Stimulated activated CD8-positive, alpha-beta memory T cell treated with anti-CD3 and anti-CD28 coated beads, Interleukin-2, amount 100 ng/mL, for 1 hour (primary cell): ENCODE measurements at places on chromosomes 12 and 14.

- no peak for DNase-seq
Measured at GRCh38 chr12:103327676-103328075, 168.1 kb downstream of the C12orf42 start.

DNA sequence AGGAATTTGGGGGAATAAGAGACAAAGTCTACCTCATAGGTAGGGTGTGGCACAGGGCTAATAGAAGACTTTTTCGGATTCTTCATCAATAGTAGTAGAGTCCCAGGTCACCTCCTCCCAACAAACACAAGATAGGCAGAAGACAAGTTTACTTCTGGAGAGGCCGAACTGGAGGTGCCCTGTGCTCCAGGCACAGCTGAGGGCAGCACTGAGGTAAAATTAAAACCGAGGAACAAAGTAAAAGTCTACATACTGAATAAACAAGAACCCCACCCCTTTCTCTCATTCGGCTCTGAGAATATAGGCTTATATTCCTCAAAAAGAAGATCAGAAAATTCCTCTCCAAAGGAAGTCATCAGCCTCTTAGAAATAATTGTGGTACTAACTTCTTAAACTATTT is 161.5 kb downstream of the SEC23A start:
- no peak for DNase-seq

- no peak for DNase-seq
Measured at GRCh38 chr12:76449993-76450392, 101.8 kb upstream of the BBS10 start.

DNA sequence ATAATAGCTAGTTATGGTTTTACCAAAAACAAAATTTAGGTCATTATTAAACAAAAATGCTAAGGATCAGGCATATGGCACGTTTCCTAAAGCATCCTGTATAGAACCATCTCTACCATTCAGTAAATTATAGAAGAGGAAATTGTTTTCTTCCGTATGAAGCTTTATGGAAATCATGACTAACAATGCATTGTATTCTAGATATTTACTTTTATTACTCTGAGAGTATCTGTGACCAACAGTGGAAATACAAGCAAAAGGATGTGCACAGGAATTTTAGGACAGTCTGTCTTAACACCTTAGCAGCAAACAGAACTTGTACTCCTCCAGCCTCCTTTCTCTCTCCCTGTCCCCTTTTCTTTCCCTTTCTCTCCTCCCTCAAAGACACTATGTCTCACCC is 7.1 kb downstream of the DENND5B start:
- no peak for DNase-seq

- DNase-seq = no peak
Measured at GRCh38 chr12:51687614-51688013, 96.6 kb downstream of the SCN8A start.

DNA sequence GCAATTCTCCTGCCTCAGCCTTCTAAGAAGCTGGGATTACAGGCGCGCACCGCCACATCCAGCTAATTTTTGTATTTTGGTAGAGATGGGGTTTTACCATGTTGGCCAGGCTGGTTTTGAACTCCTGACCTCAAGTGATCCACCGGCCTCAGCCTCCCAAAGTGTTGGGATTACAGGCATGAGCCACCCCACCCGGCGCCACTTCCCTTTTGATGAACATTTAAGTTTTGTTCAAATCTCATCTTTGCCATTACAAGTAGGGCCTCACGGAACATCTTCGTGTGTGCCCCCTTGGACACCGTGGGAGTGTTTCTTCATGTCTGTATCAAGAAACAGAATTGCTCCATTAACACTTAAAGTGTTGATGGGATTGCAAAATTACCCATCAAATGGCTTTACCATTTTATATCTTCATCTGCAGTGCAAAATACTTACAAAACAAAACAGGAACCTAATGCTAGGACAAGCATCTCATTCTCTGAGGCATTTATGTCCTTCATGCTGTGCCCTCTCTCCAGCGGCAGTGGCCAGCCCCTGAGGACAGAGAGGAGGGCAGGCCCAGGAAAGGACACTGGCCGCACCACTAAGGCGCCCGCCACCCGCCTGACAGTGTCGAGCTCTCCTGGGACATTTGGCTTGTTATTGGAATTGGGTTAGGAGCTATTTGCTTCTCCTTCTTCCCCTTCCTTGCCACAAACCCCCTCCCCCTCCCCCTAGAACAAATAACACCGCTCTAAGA is 61.7 kb downstream of the RFX4 start:
- DNase-seq = no peak
